ENCODE measurements at places on chromosomes 5 and 9.

GRCh38 chr5:2751592-2752021 is at the start of gene IRX2:
TSS of gene IRX2 (minus strand) at chr5:2751677. CDS start at chr5:2751413, 264 bp downstream.
- no peaks in the 10 kb centered on the region for H3K36me3 ChIP-seq
- DNase-seq = peak; percentile 92
- peak within 1 kb of the TSS; percentile 37 for H3K4me3 ChIP-seq
- H3K4me1 ChIP-seq = peaks cover 55% of the 10 kb centered on the region

GRCh38 chr9:116190637-116191396 is 37.2 kb downstream of the PAPPA start:
- H3K4me3 ChIP-seq = no peak overlapping the region
- no peak for DNase-seq
- H3K36me3 ChIP-seq = no peaks in the 10 kb centered on the region
- H3K27me3 ChIP-seq = no peaks in the 10 kb centered on the region

GRCh38 chr9:33676746-33677505 is 118.4 kb upstream of the PRSS3 start:
- H3K27me3 ChIP-seq = no peaks in the 10 kb centered on the region
- H3K27ac ChIP-seq = peak overlapping the region; percentile 76
- H3K4me3 ChIP-seq = peak overlapping the region; percentile 43
- no peaks in the 10 kb centered on the region for H3K36me3 ChIP-seq

GRCh38 chr5:172407822-172408221 is 46.5 kb downstream of the SH3PXD2B start:
- H3K4me3 ChIP-seq = no peak overlapping the region
- peak overlapping the region; percentile 98 for H3K27ac ChIP-seq
- peaks cover 83% of the 10 kb centered on the region for H3K4me1 ChIP-seq
- H3K36me3 ChIP-seq = no peaks in the 10 kb centered on the region
- no peak for DNase-seq

- H3K27me3 ChIP-seq = no peaks in the 10 kb centered on the region
- no peak overlapping the region for H3K27ac ChIP-seq
- no peaks in the 10 kb centered on the region for H3K36me3 ChIP-seq
- DNase-seq = no peak
- H3K4me3 ChIP-seq = no peak overlapping the region
- H3K4me1 ChIP-seq = no peaks in the 10 kb centered on the region
These were observed 80.8 kb downstream of the PDE6A start for GRCh38 chr5:149863830-149864229.

DNA sequence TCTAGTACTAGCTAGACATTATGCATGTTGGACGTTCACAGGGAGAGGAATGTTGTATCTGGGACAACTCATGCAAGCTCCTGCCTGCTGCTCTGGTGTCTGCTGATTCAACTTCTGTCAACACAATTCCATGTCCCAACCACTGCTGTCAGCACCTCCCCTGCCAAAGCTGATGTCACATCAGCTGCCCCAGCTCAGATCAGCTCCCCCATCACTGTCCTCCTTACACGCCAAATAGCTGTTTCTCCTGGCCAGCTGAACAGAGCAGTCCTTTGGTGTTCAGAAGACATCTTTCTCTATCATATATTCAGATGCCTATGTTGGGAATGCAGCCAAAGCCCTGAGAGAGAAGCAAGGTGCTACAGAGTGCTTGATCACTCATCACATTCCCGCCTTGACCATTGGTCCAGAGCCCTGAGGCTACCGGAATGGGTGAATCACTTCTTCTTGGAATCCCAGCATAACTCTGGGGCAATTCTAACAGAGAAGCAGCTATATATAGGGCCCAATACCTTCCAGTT is 223.3 kb downstream of the SEC61B start:
- no peak overlapping the region for H3K27ac ChIP-seq
- H3K4me1 ChIP-seq = peaks cover 8% of the 10 kb centered on the region
- H3K27me3 ChIP-seq = no peaks in the 10 kb centered on the region
- no peak overlapping the region for H3K4me3 ChIP-seq

DNA sequence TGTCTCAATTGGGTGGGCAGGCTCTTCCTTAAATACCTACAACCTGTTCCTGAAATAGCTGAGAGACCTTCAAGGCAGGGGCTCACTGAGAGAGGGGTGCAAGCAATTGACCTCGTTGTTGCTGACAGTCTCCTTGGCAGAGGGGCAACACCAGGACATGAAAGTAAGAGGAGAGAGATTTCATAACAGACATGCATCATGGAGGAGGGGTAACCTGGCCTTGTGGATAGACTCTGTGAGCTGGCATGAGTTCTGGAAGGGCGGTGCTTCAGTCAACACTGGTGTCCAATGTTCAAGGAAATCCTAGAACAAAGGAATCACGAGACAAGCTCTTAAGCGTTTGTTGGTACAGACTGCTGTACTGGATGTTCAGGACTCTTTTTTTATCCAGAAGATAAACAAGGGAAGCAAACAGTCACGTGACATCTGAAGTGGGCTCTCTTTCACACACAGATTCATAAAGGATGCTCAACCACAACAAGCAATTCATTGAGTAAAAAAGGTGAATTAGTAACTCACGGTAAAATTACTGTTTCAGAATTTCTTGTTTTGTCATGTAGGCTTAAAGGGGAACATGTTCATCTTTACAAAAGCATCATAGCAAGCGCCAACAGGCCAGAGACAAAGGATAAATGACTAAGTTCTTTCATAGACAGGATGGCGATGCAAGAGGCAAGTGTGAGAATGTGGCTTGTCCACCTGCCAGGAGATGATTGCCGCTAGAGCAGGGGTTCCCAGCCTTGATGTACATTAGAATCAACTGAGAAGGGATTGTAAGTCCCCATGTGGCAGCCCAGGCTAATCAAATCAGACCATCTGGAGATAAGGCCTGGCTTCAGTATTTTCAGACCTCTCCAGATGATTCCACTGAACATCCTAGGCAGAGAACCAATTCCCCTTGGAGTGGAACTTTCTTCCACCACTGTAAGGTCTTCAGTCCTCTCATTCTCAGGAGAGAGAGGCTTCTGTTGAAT is 20.7 kb downstream of the ANKRA2 start:
- H3K4me1 ChIP-seq = peaks cover 4% of the 10 kb centered on the region
- H3K36me3 ChIP-seq = no peaks in the 10 kb centered on the region
- peak overlapping the region; percentile 23 for H3K27ac ChIP-seq

GRCh38 chr9:129432297-129433154 is 188.4 kb downstream of the C9orf50 start:
- no peak for DNase-seq
- no peak overlapping the region for H3K4me3 ChIP-seq
- no peak overlapping the region for H3K27ac ChIP-seq
- peaks cover 10% of the 10 kb centered on the region for H3K4me1 ChIP-seq
- H3K27me3 ChIP-seq = no peaks in the 10 kb centered on the region
- no peaks in the 10 kb centered on the region for H3K36me3 ChIP-seq

DNA sequence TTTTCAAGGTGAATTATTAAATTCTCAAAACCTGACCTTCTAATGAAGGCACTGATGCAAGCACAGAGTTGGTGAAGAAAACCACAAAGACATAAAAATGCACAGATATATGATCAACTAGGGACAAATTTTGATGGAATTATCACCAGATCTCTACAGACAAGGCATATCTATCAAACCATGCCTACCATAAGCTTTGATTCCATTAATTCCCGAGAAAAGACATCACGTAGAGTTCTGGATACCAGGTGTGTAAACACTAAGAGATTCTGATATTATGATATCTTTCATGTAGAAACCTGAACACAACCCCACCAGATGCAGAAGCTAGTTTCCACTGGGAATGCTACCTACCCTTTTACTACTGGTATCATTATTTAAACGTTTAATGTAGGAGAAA is 140.6 kb downstream of the SLF1 start:
- no peak for DNase-seq
- H3K36me3 ChIP-seq = no peaks in the 10 kb centered on the region
- no peak overlapping the region for H3K4me3 ChIP-seq
- no peaks in the 10 kb centered on the region for H3K27me3 ChIP-seq
- H3K27ac ChIP-seq = no peak overlapping the region

DNA sequence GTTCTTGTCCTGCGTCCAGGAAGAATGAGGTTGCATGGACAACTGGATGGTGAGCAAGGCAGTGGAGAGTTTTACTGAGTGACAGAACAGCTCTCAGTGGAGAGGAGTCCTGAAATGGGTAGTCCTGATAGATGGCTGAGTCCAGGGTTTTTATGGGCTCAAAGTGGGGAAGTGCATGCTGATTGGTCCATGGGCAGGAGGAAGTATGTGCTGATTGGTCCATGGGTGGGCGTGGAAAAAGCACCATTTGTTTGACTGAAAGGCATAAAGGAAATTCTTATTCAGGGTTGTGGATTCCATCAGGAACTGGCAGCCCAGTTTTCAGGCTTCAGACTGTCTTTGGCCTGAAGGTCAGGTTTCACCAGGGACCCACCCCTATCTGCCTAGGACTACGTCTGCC is 10.6 kb downstream of the FSD1L start:
- no peak for DNase-seq
- no peak overlapping the region for H3K4me3 ChIP-seq
- no peaks in the 10 kb centered on the region for H3K27me3 ChIP-seq
- no peak overlapping the region for H3K27ac ChIP-seq
- peaks cover 6% of the 10 kb centered on the region for H3K4me1 ChIP-seq

GRCh38 chr5:108661590-108662219 is 86.0 kb upstream of the FER start:
- DNase-seq = no peak
- no peak overlapping the region for H3K27ac ChIP-seq
- H3K4me1 ChIP-seq = no peaks in the 10 kb centered on the region
- H3K36me3 ChIP-seq = no peaks in the 10 kb centered on the region
- H3K27me3 ChIP-seq = no peaks in the 10 kb centered on the region
- no peak overlapping the region for H3K4me3 ChIP-seq

DNA sequence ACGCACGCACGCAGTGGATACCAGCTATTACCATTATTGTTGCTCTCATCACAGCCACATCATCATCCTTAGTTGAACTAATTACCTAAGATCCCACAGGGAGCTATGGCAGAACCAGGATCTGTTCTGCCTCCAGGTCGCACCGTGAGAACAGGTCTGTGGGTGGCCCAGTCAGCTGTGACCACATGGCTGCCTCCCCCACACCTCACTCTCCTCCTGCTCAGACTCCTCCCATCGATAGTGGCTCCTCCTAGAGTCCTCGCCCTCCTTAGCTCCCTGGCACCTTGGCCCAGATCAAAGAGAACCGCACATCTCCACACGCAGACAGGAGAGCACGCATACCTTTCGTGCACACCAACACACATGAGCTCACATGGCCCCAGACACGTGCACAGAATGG is 32.4 kb upstream of the RPL26L1 start:
- H3K36me3 ChIP-seq = peaks cover 22% of the 10 kb centered on the region
- H3K27ac ChIP-seq = no peak overlapping the region
- no peak overlapping the region for H3K4me3 ChIP-seq
- DNase-seq = no peak
- H3K27me3 ChIP-seq = no peaks in the 10 kb centered on the region

DNA sequence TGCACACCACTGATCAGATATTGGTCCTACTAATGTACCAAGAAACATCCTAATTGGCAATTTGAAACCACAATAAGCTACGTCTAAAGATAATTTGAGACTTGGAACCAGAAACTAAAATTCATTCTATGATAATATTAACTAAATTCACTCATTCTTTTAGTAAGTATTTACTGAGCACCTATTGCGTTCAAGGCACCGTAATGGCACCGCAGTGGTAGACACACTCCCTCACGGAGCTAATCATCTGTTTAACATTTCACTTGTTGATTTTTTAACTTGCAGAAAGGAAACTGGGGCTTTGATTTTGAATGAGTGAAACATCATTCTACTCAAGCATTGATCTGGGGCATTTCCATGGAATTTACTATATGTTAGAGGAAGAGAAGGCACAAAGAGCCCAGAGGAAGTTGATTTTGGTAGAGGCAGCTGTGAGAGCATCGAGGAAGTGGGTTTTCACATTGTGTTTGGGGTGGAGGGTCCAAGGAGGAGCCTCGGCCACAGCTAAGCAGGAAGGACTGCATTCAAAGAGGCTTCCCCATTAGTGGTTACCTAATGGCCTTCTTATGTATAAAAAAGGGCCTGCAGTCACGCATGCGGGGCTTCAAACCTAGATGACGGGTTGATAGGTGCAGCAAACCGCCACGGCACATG is 7.1 kb downstream of the RAPGEF1 start:
- peak overlapping the region; percentile 64 for H3K27ac ChIP-seq
- peaks cover 98% of the 10 kb centered on the region for H3K4me1 ChIP-seq
- no peak for DNase-seq

- H3K27me3 ChIP-seq = no peaks in the 10 kb centered on the region
- H3K27ac ChIP-seq = peak overlapping the region; percentile 99
- H3K4me1 ChIP-seq = peaks cover 79% of the 10 kb centered on the region
- peak overlapping the region; percentile 86 for H3K4me3 ChIP-seq
- no peak for DNase-seq
These were observed 123.7 kb downstream of the C9orf50 start for GRCh38 chr9:129497005-129497812.

DNA sequence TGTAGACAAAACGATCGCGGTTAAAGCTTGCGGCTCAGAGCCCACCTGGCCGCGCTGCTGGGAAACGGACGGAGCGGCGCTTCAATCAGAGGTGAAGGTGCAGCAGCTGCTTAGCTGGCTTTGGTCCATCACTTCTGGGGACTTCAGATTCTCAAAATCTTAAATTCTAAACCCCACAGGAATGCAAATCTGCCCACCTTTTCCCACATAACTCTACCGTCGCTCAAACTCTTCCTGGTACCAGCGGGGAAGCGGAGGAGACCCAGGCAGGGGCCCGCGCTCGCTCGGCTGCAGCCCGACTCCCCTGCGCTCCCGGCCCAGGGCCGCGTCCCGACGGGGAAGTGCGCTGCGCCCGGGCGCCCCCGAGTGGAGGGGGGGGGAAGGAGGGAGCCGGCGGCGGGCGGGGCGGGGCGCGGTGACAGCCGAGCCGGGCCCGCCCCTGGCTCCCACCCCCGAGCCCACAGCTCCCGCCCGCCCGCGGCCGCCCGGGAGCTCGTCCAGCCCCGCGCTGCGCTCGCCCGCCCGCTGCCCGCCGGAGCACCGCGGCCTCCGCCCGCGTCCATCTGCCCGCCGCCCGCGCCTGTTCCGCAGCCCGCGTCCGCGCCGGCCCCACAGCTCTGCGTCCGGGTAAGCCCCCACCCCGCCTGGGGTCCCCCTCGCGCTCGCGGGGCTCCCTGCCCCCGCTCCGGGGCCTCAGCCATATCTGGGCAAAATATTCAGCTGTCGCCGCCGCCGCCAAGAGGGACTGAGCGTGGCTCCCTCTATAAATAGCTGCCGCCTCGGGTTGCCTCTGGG is at the start of gene TMOD1:
TMOD1 (plus strand) TSS at position 490 of the 795 bp plus-strand sequence. CDS start 22,523 bp downstream, outside the sequence.
- peaks cover 31% of the 10 kb centered on the region for H3K4me1 ChIP-seq
- peak within 1 kb of the TSS; percentile 97 for H3K27ac ChIP-seq
- H3K27me3 ChIP-seq = no peaks in the 10 kb centered on the region
- peak within 1 kb of the TSS; percentile 80 for H3K4me3 ChIP-seq
- no peak for DNase-seq
- H3K36me3 ChIP-seq = no peaks in the 10 kb centered on the region

- H3K27me3 ChIP-seq = no peaks in the 10 kb centered on the region
- H3K4me3 ChIP-seq = no peak overlapping the region
- H3K36me3 ChIP-seq = no peaks in the 10 kb centered on the region
- DNase-seq = no peak
- peak overlapping the region; percentile 53 for H3K27ac ChIP-seq
- H3K4me1 ChIP-seq = peaks cover 48% of the 10 kb centered on the region
These were observed 83.4 kb downstream of the RAPGEF1 start for GRCh38 chr9:131656356-131657036.

GRCh38 chr9:98074115-98074990 is 17.8 kb downstream of the NANS start:
- no peak for DNase-seq
- peak overlapping the region; percentile 58 for H3K27ac ChIP-seq
- H3K36me3 ChIP-seq = no peaks in the 10 kb centered on the region
- no peaks in the 10 kb centered on the region for H3K27me3 ChIP-seq
- peaks cover 17% of the 10 kb centered on the region for H3K4me1 ChIP-seq

GRCh38 chr5:56350597-56351170 is 117.6 kb upstream of the ANKRD55 start:
- H3K27me3 ChIP-seq = no peaks in the 10 kb centered on the region
- H3K4me1 ChIP-seq = peaks cover 12% of the 10 kb centered on the region
- H3K27ac ChIP-seq = no peak overlapping the region
- H3K4me3 ChIP-seq = no peak overlapping the region
- DNase-seq = no peak
- H3K36me3 ChIP-seq = no peaks in the 10 kb centered on the region

Data from vagina (tissue), 2 donors.